ENCODE measurements at places on chromosomes 5 and 9.

DNA sequence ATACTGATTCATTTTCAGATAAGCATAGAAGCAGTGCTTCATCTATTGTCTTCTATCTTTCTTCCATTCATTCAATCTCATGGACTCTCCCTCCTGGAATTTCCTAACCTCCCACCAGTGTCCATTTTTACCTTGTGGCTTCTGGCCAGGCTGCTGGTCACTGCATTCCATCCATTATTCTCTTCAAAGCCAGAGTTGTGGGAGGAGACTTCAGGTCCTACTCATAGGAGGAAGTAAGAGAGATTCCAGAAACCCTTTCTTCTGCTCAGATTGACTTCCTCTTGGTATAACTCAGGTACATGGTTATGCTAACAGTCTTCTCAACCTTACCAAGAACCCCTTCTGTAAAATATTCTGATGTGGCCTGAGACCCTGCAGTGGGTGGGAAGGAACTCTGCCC lies 153.3 kb upstream of the SLC12A2 start:
- no peak for DNase-seq

GRCh38 chr5:149852641-149853330 lies 91.8 kb downstream of the PDE6A start:
- no peak for DNase-seq

- DNase-seq: no peak
Measured at GRCh38 chr9:8943392-8943791, 1143.8 kb upstream of the DMAC1 start.

GRCh38 chr9:136059851-136060670 lies 35.0 kb downstream of the NACC2 start:
- DNase-seq: no peak

DNA sequence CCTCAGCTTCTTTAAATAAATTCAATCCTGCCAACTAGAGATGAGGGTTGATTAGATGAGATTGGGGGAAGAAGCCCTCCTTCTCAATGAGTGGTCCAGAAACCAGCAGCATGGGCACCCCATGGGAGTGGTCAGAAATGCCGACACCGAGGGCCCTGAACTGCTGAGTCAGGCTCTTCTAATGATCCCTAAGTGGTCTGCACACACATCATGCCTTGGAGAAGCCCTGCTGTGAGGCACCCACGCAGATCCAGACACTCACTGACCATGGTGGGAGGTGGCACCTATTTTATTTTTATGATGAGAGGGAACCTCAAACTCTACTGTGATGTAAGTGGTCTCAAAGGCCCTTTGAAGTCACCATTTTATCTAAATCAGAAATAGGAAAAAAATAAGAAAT lies 72.3 kb upstream of the BOD1 start:
- DNase-seq: no peak

DNA sequence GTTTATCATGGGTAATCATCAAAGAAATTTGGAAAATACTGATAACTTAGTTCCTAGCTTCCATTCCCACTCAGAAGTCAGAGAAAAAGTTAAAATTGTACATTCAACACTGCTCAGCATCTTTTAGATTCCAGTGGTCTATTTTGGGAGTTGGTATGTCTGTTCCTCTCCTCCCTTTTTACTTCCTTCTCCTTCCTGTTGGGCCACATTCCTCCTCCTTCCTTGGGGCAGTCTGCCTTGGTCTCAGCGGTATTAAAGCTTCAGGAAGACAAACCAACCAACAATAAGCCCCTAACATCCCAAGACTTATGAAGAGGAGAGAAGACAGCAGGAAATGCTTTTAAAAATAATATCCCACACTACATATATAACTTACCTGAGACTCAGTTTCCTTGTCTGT lies 49.9 kb upstream of the SSBP2 start:
- no peak for DNase-seq

DNA sequence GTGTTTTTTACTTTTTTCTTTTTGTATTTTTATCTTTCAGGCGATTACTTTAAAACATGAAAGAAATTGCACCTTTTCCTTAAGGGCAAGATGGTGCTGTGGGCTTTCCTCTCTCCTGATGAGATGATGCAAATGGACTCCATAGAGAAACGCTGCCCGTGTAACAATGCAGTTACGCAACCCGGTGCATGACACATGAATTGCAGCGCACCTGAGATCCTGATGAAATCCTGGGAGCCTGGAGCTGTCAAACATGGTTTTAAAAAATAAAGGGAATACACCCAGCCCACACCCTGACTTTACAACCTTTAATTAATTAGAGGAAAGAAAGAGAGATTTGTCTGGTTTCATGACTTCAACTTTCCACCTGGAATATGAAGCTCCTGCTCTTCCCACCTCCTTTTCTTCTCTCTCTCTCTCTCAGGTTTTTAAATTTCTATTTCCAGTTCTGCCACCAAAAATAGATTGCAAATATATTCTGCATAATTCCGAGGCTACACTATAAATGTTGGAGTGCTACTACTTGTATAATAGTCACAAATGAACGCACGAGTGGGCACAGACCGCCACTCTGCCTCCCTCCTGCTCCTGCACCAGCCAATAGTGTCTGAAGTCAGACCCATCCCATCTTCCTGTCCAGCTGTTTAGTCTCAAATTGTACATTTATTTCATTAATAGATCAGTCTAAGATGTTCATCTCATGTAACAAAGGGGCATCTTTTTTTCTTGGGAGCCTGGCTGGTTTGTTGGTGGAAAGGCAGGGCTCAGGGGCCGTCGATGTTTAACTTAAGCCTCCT lies 179.1 kb downstream of the AUH start:
- DNase-seq: no peak

DNA sequence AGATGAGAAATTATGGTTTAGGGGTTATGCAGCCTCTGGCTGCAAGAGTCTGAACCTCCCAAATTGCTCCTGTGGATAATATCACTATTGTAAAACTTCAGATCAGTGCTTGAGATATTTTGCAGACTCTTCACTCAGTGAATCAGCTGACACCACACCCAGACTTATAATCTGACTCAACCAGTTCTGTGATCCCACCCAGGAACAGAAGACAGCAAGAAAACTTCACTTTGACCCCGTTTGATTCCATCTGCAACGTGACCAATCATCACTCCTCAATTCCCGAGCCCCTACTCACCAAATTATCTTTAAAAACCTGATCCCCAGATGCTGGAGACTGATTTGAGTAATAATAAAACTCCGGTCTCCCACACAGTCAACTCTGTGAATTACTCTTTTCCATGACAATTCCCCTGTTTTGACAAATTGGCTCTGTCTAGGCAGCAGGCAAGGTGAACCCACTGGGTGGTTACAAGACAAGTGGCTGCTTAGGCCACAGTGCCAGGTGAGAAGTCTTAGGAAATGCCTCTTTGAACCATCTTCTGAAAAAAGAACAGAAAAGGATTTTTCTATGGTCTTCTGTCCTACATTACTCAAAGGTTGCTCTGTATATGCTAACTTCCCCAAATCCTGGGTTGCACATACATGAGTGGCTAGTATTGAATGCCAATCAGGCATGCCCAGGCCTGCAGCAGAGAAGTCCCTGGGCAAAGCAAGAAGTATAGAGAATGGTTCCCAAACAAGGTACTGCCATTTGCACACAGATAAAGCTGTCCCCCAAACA lies 588.0 kb downstream of the PRELID2 start:
- DNase-seq: no peak

DNA sequence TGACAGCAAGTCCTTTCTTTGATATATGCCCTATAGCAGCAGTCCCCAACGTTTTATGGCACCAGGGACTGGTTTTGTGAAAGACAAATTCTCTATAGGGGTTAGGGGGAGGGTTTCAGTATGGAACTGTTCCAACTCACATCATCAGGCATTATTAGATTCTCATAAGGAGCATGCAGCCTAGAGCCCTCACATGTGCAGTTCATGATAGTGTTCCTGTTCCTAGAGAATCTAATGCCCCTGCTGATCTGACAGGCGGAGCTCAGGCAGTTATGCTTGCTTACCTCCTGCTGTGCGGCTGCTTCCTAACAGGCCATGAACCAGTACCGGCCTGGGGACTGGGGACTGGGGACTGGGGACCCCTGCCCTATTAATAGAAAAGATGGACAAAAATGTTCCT lies 2.7 kb upstream of the RAPGEF6 start:
- DNase-seq: no peak

- DNase-seq: no peak
Measured at GRCh38 chr9:78295731-78296130, 1.2 kb upstream of the PSAT1 start.

GRCh38 chr9:34600908-34601307 lies 11.0 kb downstream of the RPP25L start:
- no peak for DNase-seq

DNA sequence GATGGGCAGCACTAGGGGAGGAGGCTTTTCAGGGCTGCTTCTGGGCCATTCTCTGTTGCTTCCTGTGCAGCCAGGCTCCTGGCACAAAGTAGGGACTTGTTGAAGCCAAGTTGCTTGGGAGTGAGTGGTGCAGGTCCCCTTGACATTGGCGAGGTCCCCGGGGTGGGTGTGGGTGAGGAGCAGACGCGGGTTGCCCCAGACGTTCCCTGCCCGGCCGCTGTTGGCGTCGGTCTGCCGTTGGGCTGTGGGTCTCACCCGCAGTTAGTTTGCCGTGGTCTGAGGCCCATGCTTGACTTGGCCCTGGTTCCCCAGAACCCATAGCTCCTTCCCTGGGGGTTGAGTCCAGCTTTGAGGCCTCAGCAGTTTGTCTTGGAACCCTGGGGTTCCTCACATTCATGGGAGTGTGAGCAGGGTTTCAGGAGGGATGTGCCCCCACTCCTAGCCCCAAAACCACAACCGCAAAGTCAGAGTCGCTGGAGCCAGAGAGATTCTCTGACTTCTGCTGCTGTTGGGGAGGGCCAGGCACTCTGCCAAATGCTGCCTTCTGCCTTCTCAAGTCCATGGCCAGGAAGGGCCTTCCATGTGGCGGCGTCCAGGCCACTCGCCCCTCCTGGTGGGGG lies 77.5 kb downstream of the RXRA start:
- DNase-seq: no peak

- DNase-seq: peak; percentile 17
Measured at GRCh38 chr9:114958021-114958843, 27.8 kb upstream of the TNFSF8 start.
